ENCODE measurements at places on chromosomes 5 and 9.

GRCh38 chr5:165495829-165496380 lies 1990.5 kb downstream of the MAT2B start:
- no peak for DNase-seq

DNA sequence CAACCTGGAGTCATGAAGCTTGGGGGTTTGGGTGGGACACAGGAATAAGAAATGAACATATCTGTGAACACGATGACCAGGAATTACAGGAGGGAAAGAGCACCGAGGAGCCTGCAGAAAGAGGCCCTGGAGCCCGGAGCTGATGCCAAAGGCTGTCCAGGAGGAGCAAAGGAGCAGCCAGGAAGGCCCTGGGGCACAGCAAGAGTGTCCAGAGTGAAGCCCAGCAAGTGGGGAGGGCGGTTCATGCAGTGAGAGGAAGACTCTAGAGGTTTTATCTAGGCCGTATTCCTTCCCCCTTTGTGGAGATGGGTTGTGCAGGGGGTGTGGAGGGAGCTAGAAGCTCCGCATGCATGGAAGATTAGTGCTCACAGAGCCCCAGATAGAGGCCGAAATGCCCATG lies 318.4 kb downstream of the GADD45G start:
- no peak for DNase-seq

DNA sequence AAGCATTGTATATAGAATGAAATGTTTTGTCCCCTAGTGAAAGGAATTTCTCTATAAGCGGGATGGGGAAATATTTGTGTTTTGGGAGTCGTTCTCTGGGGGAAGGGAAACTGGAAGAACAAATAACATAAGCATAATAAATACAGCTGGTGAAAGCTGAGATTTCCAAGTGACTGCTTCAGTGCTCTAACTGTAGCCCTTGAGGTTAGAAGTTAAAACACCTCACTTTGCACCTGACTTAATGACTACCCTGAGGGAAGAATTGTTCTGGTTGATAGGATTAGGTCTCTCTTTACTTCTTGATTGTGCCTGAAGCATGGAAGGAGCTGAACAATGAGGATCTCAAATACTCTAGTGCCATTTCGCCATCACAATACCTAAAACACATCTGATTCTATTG lies 307.4 kb downstream of the MAN2A1 start:
- no peak for DNase-seq

DNA sequence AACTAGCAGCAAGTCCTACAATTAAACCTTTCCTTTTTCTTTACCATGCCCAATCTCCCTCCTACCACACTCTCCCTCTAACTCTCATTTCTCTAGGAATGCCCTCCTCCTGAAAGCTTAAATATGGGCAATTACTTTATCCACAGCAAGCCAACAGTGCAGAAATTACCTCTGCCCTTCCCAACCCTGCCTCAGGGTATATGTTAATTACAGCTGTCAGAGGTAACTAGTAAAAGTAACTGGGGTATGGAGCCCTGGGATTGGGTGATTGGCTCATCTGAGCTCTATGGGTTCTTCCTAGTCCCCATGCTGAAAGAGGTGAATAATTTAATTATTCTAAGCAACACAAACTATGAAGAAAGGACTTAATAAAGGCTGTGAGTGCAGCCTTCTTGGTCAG lies 478.9 kb upstream of the NMUR2 start:
- no peak for DNase-seq

GRCh38 chr5:36060420-36060887 lies 6.2 kb downstream of the UGT3A2 start:
- DNase-seq, result no peak

DNA sequence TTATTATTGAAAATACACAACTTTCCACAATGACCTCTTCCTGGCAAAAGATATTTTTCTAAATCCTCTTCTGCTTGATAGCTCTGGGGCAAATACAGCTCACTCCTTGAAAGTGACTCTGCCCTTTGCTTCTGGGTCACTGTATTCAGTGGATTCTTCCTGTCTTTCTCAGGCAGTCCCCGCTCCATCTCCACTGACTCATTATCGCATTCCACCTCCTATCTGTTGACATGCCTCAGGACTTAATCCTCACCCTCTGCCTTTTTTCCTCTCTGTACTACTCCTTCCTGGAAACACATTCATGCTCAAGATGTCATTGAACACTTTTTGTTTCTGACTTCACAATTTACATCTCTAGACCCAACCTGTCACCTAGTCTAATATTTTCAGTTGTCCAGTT lies 8.4 kb upstream of the RGS7BP start:
- no peak for DNase-seq

- no peak for DNase-seq
These were observed 102.6 kb downstream of the FSTL4 start for GRCh38 chr5:133509742-133510079.

DNA sequence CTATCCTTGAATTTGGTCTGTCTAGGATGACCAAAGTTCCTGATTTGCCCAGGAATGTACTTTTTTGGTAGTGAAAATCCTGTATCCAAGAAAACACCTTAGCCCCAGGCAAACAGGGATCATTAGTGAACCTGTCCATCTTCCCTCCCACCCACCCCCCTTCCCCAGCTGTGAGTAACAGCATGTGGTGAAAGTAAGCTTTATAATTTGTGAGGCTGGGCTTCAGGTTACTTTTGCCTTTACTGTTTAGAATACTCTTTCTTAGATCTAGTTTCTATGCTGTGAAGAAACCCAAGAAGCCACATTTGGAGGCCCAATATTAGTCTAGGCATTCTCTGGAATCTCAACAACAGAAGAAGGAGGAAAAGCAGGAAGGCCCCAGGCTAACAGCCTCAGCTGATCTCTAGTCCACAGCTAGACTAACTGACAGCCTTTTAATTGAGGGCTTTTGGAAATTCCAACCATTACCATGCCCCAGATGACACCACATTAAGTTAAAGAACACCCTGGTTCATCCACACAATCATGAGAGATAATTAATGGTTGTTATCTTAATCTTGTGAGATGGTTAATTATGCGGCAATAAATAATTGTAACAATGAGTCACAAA lies 703.0 kb upstream of the NUDT12 start:
- no peak for DNase-seq

DNA sequence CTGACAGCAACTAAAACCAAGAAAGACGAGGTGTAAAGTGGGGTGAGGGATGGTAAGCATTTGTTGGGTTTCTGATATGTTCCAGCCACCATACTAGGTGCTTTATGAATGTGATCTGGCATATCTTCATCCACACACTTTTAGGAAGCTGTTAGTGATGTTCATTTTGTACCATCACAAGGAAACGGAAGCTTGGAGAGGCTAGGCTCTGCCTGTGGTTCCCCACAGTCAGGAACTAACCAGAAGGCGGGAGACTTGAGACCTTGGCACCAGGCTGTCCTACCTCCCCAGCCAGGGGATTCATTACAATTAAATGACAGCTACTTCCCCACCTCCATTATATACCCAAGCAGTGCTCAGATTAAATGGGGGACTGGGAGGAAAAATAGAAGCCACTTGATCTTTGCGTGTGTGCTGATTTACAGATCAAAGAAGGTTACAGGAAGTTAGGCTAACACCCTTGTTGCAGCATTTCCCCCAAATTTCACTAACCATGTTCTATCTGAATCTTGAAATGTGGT lies 43.0 kb downstream of the SFXN1 start:
- peak; percentile 14 for DNase-seq
